ENCODE measurements at places on chromosomes 13 and 19. TPM values are rescaled to one million over a fixed set of nuclear protein-coding genes. Genes with fewer than 3 reads are reported as not detected.

The LRRC63 gene
- 0.72 TPM for total RNA-seq

The CRX gene
- total RNA-seq = 1.7 TPM

The TDRD12 gene
- 0.48 TPM for total RNA-seq

The SIGLEC10 gene
- total RNA-seq = 5.1 TPM

DNA sequence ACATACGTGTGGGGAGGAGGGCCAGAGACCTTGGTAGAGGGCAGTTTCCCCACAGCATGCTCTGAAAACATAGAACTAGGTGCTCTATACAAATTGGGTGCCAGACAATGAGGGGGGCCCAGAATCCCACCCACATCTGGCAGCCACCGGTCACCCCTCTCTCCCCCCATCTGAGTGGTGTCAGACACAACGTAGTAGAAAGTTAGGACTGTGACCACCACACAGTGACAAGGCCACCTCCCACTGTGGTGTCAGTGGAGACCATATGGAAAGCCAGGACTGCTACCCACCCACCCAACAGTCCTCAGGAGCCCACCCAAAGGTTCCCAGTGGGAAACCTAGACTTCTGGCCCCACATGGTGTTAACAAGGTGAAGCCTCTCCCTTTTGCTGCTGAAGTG is 2.1 kb upstream of the ATP4B start:
- DNase-seq = no peak

GRCh38 chr19:5253406-5254110 is 87.1 kb downstream of the PTPRS start:
- peak; percentile 28 for DNase-seq

DNA sequence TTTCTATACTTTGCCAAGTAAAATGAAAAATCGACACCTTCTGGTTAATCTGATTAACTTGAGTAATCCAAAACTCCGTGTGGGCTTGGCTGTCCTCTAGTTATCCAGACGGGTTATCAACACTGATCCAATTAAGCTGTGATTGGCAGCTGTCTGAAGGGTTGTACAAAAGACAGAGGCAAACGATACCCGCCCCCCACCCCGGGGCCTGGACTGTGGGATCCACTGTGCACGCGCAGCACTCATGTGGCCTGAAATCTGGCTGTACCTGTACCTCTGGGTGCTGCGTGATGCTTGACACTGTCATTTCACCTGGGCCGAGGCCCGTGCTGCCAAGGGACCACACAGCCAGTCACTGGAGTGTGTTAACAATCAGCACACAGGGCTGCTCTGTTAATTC is 53.5 kb downstream of the COL4A2 start:
- no peak for DNase-seq

DNA sequence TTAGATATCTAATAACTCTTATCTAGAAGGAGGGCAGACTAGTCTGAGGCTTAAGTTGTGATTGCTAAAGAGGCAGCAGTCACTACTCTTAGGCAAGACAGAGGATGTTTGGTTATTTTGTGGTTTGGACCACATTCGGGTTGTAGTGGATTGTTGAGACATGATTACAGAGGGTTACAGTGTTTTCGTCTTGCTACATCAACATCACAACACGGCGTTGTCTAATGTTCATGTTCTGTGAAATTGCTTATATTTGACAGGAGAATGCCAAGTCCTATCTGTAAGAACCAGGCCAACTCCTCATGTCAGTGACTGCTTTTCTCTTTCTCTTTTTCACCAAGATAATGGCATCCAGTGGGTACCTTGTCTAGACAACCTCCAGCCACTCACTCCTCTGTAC is 16.8 kb upstream of the TM9SF2 start:
- DNase-seq = no peak

- DNase-seq = peak; percentile 62
These were observed 25.5 kb downstream of the FGF21 start for GRCh38 chr19:48780631-48781391.

GRCh38 chr13:28406733-28407266 is 88.1 kb downstream of the FLT1 start:
- DNase-seq = no peak

GRCh38 chr19:17755977-17756670 is 4.8 kb downstream of the FCHO1 start:
- DNase-seq = no peak

- no peak for DNase-seq
These were observed 7.0 kb downstream of the ZNF835 start for GRCh38 chr19:56664511-56664910.

DNA sequence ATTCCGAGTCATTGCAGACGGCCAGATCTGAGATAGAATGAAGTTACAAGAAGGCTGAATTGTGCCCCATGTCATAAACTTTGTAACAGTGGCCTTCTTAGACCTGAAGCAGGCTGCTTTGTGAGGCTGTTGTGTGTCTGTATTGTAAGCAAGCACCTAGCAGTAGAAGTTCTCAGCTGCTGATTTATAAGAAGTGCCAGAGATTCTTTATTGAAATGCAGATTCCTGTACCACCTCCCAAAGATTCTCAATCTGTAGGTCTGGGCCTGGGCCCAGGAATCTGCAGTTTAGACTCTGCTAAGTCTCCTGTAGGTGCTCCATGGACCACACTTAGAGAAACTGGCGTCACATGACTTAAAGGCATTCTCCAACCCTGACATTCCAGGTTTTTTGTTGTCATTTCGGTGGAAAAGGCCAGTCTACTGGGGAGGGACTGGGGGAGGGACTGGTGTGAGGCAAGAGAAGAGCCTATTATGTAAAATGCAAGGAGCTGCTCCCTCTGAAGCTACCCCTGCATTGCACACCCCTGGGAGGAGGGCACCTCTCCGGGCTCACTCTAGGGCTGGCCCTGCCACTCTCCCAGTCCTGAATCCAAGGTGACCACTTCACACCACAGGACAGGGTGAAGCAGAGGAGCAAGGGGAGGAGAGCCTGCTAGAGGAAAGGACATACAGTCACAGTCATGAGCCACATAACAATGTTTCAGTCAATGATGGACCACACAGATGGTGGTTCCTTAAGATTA is 769 bp upstream of the TMEM272 start:
- DNase-seq = no peak

DNA sequence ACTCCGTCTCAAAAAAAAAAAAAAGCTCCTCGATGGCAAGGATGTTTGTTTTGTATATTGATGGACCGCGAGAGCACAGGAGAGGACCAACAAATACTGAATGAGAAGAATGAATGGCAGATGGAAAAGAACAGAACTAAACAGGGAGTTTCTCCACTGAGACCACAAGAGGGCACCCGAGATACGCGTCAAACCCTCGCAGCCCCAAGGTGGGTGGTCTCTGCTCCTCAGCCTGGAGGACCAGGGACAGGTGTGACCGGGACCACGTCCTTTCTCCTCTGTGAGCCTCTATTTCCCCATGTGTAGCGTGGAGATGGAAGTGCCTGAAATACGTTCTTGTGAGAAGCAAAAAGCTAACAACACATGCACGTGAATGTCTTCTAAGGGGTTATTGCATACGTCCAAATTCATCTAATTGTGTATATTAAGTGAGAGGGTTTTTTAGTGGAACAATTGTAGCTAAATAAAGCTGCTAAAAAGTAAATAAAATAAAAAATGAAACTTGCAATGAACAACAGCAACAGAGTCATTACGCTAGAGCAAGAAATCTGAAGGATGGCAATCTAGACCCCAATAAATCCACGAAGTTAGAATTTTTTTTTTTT is 8.3 kb upstream of the CDC42EP5 start:
- DNase-seq = peak; percentile 64

- DNase-seq = no peak
These were observed 186.3 kb downstream of the MTUS2 start for GRCh38 chr13:29006359-29006850.

DNA sequence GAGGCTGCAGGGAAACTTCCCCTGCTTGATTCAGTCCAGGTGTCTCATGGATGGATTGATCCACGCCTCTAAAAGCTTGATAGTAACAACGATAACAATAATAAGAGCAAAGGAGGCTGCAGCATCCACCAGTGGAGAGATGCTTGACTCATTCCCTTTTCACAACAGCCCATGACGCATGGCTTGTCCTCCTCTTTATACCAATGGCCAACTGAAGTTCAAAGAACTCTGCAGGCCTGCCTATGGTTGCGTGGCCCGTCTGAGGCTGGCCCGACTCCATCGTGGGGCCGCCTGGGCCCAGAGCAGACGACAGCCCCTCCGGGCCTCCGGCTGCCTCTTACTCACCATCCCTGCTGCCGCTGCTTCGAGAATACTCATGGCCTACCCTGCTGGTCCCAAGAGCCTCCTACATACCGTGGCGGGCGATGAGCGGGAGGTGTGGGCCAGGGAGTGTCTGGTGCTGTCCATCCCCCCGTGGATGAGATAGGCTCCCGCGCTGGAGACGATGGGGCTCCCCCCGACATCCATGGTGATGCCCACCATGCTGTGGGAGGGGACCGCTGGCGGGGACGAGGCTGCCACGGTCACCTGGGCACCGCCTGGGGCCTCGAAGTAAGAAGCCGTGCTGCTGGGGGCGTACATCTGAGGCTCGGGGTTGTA is 61.8 kb upstream of the RANBP3 start:
- no peak for DNase-seq

DNA sequence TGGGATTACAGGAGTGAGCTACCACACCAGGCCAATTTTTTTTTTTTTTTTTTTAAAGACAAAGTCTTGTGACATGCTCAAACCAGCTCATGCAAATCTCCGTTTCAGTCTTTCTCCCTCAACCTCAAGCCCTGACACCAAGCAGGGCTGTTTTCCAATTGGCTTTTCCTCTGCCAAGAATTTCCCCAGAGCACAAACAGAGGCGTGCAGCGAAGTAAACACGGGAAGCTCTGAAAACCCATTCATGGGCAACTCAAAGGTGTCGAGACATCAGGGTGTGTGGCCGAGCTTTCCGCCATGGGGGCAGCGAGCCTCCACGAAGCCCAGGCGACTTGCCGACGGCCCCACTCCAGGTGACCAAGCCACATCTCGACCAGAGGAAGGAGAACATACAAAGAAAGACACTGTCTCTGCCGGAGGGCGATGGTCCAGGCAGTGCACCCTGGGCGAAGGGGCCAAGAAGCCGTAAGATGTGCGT is 70.0 kb downstream of the INSR start:
- no peak for DNase-seq
